ENCODE measurements at places on chromosomes 7 and 10.

DNA sequence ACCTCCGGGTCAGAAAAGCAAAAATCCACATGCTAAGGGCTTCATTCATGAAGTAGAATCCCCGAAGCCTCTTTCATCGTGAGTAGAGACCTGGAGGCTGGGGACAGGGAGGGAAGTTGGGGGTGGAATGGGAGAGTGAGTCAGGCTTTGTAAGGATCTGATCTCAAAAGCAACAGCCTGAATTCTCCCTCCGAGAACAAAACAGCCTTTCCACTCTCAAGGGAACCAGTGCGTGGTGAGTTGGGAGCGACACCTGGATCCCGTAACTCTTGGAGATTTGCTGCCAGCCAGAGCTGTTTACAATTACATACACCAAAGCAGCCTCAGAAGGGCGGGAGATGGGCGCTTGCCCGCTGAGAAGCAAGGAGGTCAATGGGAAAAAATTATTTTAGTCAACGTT lies 10.8 kb downstream of the AFAP1L2 start:
- H3K4me3 ChIP-seq, result no peak overlapping the region
- no peaks in the 10 kb centered on the region for H3K4me1 ChIP-seq
- H3K27me3 ChIP-seq, result peaks cover 15% of the 10 kb centered on the region
- H3K36me3 ChIP-seq, result no peaks in the 10 kb centered on the region

DNA sequence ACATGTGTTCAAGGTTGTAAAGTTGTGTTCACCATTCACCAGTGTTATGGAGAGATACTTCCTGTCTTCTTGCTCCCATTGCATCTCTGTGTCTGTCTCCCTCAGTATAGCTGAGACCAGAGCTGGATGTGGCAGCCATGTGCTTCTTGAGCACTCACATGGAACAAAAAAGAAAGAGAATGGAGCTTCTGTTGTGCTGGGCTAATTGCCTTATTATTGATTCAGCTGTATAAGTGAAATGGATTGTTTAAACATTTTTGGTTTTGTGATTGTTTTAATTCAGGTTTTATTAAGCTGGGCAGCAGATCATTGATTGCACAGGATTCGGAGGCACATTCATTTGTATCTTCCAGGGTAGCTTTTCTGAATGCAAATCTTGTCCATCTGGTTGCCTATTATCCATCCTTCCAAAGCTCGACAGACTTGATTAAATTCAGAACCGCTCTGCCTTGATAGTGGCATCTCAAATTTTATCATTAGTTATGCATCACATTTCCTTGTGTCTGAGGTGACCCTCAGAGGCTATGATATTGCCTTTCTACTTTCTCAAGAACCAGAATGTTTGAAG lies 119.9 kb downstream of the CCNY start:
- H3K4me1 ChIP-seq, result peaks cover 64% of the 10 kb centered on the region
- H3K4me3 ChIP-seq, result no peak overlapping the region
- no peaks in the 10 kb centered on the region for H3K36me3 ChIP-seq

DNA sequence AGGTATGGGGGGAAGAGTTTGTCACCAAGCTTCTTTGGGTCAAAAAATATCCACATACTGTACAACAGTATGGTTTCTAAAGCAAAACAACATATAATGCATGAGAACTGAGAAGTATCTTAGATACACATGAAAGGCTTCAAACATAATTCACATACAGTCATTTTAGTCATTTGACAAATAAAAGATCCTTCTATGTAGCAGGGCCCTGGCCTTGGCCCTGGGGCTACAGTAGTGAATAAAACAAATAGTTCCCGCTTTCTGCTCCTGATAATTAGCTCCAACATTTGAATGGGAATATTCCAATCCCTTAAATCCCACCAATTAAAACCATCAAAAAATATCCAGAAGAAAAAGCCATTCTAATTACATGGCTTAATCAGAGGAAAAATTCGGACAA lies 51.3 kb downstream of the MALSU1 start:
- H3K27ac ChIP-seq, result no peak overlapping the region
- no peak for DNase-seq
- no peak overlapping the region for H3K4me3 ChIP-seq
- peaks cover 2% of the 10 kb centered on the region for H3K4me1 ChIP-seq
- no peaks in the 10 kb centered on the region for H3K36me3 ChIP-seq

DNA sequence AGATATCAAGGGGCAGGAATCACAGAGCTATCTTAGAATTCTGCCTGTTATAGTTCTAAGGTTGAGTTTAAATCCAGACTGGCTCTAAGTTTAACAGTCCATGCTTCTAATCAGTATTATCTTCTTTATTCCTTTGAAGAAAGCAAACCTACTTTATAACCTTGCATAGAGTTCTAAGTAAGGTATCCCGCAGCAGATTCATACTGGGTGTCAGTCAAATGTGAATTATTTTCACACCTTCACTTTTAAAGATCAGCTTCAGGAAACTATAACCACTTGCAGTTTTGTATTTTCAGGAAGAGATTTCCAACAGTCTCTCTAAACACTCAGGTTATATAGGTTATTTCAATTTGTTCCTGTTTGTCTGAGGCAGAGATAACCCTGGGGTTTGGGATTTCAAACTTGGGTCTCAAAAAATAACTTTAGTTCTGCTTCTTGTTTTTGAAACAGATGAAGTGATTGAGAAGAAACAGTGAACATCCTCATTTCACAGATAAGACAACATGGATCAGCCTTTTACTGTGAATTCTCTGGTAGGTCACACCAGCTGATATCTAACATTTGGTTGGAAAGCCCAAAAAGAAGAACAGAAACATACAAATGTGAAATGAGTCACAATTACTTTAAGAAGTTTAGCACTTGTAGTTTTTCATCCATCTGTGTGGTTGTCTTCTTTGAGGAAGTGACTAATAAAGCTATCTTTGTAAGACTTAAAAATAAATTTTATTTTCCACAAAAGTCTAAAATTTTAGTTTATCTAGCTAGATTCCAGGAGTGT lies 21.4 kb downstream of the STAMBPL1 start:
- no peaks in the 10 kb centered on the region for H3K27me3 ChIP-seq
- no peak for DNase-seq
- H3K4me1 ChIP-seq, result peaks cover 13% of the 10 kb centered on the region
- H3K36me3 ChIP-seq, result peaks cover 45% of the 10 kb centered on the region
- H3K4me3 ChIP-seq, result no peak overlapping the region

Data from CD4-positive, alpha-beta T cell (primary cell).